ENCODE measurements at places on chromosomes 12 and 14. TPM values are rescaled to one million over a fixed set of nuclear protein-coding genes. Genes with fewer than 3 reads are reported as not detected.

- no peak for DNase-seq
These were observed 49.4 kb downstream of the MAGOHB start for GRCh38 chr12:10563966-10564365.

The KRT4 gene
- total RNA-seq: not detected

The AQP6 gene
- 0.37 TPM for total RNA-seq

The KRT71 gene
- total RNA-seq: not detected
